RPMI7951 (cell line): ENCODE measurements at places on chromosomes 4 and X. TPM values are rescaled to one million over a fixed set of nuclear protein-coding genes. Genes with fewer than 3 reads are reported as not detected.

- DNase-seq: no peak
Observed at GRCh38 chr4:81758574-81759264, 287.0 kb upstream of the RASGEF1B start.

DRD5 gene
- total RNA-seq: not detected in 2 replicates

- no peak for DNase-seq
Observed at GRCh38 chrX:8870411-8870810, 69.2 kb upstream of the FAM9A start.

DSPP gene
- not detected in 2 replicates for total RNA-seq
